Stimulated activated CD8-positive, alpha-beta memory T cell treated with anti-CD3 and anti-CD28 coated beads, Interleukin-15, amount 100 ng/mL, for 48 hours (primary cell): ENCODE measurements at places on chromosomes 4 and X.

GRCh38 chr4:155179216-155179615 is 29.2 kb upstream of the NPY2R start:
- DNase-seq, result no peak

- no peak for DNase-seq
These were observed 33.7 kb downstream of the IDS start for GRCh38 chrX:149471397-149471796.

GRCh38 chr4:155026715-155027114 is 181.7 kb upstream of the NPY2R start:
- DNase-seq, result no peak

- DNase-seq, result no peak
These were observed 32.4 kb downstream of the PRMT9 start for GRCh38 chr4:147651563-147651962.

DNA sequence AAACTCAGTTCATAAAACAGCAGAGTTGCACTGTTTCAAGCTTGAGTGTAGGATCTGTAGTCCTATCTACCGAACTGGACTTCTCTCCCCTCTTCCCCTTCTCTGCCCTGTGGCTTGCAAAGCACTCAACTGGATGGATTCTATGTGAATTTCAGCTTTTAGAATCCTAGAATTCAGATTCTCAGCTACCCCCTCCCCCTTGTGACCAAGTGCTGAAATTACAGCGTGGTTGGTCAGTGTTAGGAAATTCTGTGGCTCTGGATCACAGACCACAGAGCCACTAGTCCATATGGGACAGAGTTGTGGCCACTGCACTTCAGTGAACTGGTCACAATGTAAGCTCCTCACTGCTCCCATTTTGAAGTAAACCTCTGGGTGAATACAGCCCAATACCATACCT is 64.6 kb upstream of the TRPC5 start:
- DNase-seq, result no peak

DNA sequence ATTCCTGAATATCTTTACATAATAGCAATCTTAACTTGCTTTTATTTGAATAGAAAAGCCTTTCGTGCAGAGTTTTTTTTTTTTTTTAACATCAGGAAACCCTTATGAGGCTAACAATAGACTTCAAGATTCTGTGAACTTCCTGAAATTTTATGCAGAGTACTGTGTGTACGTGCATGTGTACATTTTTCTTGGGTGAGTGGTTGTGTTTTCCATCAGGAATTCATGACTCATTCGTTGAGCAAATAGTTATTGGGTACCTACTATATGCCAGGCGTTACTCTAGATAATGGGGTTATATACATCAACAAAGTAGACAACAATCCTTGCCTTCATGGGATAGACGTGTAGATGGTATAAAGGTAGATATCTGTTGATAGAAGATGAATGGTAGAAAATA is 59.1 kb downstream of the MRPL1 start:
- DNase-seq, result no peak

DNA sequence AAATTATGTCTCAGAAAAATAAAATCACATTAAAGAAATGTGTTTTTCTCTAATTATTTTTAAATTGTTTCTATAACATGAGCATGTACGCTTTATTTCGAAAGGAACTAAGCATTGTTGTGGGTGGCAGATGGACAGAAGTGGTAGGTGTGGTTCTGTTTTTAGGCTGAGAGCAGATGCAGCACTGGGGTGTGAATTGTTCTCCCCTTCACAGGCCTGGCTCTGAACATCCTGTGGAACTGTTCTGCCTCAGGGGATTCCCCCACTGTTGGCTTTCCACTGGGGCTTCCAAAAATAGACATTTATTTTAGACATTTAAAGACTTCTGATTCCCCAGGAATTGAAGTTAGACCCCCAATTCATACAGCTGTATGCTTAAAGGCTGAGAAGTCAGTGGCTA is 41.9 kb upstream of the PDHA2 start:
- DNase-seq, result no peak

DNA sequence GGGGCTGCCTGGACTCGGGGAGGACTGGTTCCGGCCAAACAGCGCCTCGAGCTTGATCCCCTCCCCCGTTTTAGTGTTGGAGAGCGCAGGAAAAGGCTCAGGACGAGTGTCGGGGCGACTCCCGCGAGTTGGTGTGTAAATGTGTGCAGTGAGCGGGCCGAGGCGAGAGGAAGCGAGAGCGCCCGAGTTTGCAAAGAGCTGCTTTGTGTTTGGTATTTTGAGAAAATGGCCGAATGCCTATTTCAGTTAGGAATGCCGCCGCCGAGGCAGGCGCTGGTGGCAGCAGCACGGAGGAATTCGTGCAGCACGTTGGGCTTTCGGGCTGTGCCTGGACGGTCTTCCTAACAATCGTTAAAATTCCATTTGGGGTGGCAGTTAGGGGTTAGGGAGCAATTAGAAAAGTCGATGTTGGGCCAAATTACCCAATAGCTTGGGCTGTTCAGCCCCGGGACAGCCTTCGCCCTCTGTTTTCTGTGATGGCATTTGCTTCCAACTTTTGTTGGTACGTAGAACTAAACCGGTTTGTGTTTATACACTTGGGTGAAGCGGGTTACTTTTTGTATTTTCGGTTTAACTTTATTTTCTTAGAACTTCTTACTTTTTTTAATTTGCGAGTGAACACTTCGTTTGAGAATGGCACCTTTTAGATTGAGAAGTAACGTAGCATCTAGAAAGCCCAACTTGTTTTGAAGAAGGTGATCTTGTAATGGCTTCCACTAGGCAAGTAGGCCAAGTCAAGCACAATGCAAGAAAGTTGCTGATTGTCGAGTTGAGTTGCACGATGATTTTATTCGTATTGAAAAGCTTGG is 1.6 kb downstream of the REST start:
- peak; percentile 31 for DNase-seq

- no peak for DNase-seq
These were observed 427 bp downstream of the ZNF182 start for GRCh38 chrX:48003367-48003757.

DNA sequence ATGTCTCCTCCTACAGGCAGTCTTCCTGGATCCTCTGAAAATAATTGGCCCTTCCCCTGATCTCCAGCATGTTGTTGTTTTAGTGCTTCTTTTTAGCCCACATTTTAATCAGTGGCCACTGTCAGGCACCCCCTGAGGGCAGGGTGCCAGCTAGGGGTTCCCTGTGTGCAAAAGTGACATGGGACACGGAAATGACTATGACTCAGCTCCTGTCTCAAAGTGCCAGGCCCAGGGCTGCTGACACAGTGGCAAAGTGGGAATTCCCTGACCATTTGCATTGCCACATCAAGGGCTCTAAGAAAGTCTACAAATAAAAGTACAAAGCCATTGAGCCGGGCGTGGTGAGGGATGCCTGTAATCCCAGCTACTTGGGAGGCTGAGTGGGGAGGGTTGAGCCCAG is 24.8 kb downstream of the HMX1 start:
- DNase-seq, result no peak

DNA sequence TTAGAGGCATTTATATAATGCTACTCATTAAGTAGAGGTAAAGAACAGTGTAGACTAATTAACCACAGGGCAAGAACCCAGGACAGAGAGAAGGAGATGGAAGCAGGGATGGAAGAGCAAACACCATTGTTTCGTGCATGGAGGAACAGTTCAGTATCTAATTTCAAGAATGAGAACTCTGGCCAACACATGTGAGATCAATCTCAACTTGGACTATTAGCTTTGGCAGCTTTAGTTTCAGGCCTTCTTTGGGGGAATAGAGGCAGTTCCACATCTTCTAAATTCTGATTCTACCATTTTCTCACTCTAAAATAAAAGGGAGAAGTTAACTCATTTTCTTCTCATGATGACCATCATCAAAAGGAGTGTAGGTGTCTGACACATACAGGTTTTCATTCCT is 207.0 kb downstream of the LDB2 start:
- no peak for DNase-seq
